Stimulated activated CD4-positive, alpha-beta T cell treated with anti-CD3 and anti-CD28 coated beads, Interleukin-2, amount 100 ng/mL, for 4 hours (primary cell): ENCODE measurements at places on chromosomes 16 and 17.

DNA sequence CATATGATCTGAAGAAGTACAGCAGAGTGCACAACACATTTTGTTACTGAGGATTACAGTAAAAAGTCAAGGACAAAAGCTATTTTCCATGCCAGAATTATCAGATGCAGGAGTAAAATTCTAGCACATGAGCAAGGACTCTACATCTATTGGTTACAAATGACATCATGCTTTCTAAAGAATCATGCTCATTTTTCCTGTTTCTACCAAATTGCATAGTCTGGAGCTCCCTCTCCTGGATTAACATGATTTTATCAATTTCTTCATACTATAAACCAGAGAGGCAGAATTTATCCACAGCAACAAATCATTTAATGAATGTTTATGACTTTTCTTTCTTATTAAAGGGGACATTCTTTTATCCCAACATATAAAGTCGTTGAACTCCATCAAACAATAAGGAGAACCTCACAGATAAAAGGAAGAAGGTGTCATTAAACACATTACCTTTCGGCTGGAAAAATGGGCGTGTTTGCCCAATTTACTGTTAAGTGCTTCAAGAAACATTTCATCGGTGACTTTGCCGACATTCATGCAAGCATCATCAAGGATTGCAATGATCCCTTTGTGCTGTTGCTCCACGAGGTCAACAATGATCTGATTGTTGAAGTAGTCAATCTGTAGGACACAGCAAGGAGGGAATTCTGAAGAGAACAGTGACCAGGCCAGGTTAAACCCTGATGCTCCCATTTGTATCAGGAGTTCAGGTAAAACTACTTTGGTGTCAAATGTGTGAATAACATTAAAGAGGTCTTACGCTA is 121.7 kb downstream of the MYO1D start:
- no peak for DNase-seq

DNA sequence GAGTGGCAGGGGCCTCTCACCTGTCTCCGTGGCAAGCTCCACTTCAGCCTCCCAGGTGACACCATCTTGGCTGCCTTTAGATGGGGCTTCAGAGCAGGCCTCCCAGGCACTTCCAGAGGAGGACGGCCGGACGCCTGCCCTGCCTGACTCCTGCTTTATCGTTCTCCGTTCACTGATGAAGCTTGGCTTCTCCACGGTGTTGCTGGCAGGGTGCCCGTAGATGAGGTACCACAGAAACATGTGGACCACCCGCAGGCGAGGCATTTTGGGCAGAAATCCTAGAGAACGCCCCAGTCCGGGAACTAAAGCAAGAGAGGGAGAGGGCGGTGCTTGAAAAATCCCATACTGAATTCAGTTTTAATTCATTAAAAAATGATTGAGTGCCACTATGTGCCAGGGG is 54.5 kb downstream of the GTF3C1 start:
- no peak for DNase-seq

- DNase-seq, result no peak
Observed at GRCh38 chr17:3679531-3680126, 11.0 kb downstream of the EMC6 start.

- DNase-seq, result no peak
Observed at GRCh38 chr17:62981933-62982332, 15.9 kb downstream of the TANC2 start.

DNA sequence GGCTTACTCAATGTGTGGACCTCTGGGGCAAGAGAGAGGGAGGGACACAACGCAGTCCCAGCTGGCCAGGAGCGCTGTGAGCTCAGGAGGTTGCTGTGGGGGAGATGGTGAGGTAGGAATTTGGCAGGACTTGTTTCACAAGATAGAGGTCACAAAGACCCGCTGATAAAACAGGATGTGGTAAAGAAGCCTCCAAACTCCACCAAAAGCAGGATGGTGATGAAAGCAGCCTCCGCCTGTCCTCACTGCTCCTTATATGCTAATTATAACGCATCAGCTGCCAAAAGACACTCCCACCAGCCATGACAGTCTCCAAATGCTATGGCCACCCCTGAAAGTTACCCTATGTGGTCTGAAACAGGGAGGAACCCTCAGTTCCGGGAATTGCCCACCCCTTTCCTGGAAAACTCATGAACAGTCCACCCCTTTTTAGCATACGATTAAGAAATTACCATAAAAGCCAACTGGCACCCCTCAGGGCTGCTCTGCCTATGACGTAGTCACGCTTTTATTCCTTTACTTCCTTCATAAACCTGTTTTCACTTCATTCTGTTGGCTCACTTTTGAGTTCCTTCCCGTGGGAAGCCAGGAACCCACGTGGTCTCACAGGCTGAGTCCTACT is 5.3 kb upstream of the EIF4A3 start:
- DNase-seq, result no peak

- DNase-seq, result peak; percentile 74
Observed at GRCh38 chr17:42659079-42659931, at the start of gene TUBG2. Gene TUBG2 (plus strand): TSS chr17:42659284. CDS start chr17:42659504, 220 bp downstream.

DNA sequence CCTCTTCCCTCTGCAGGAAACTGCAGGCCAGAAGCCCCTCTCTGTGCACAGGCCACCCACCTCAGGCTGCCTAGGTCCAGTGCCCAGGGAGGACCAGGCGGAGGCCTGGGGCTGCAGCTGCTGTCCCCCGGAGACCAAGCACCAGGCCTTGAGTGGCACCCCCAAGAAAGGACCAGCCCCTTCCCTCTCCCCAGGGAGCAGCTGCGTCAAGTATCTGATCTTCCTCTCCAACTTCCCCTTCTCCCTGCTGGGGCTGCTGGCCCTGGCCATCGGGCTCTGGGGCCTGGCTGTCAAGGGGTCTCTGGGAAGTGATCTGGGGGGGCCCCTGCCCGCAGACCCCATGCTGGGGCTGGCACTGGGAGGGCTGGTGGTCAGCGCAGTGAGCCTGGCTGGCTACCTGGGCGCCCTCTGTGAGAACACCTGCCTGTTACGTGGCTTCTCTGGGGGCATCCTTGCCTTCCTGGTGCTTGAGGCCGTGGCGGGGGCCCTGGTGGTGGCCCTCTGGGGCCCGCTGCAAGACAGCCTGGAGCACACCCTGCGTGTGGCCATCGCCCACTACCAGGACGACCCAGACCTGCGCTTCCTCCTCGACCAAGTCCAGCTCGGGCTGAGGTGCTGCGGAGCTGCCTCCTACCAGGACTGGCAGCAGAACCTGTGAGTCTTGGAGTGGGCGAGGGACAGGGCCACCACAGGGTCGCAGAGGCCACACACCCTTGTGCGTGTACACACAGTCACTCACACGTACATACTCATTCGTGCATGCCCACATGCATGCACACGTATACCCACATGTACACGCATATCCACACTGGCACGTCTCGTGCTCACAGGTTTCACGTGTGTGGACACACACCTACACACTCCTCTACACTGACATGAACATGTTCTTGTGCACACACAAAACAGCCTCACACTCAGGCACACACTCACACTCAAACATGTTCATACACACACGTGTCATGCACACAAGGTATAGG is 8.3 kb downstream of the TSPAN10 start:
- no peak for DNase-seq

GRCh38 chr16:8632675-8633182 is 11.2 kb downstream of the METTL22 start:
- DNase-seq, result no peak

DNA sequence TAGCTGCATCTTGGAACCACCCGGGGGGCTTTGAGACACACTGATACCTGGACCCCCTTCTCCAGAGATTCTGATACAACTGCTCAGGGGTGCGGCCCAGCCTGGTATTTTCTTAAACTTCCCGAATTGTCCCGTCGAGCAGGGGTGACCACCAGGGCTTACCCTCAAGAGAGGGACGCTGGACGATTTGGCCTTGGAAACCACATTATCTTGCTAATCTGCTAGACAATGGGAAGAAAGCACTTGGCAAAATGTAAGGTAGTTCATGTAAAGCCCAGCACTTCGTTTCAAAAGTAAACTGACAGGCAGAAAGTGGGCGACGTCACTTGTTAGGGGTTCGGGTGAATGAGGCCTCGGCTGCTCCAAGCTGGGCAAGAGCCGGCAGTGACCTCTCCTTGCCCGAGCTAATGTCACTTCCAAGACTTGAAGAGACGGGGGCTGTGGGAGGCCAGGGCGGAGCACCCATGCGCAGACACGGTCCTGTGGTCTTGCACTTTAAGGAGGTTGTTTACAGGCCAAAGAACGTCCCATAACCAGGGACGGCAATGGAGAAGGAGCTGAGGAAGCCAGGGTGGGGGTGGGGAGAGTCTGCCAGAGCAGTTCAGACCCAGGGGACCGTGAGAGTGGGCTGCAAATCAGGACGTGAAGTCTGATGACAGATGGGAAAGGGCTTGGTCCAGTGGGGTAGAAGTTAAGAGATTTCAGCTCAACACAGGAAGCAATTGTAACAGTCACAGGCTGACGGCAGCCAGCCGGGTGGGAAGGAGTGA is 152.7 kb upstream of the GSE1 start:
- DNase-seq, result no peak

DNA sequence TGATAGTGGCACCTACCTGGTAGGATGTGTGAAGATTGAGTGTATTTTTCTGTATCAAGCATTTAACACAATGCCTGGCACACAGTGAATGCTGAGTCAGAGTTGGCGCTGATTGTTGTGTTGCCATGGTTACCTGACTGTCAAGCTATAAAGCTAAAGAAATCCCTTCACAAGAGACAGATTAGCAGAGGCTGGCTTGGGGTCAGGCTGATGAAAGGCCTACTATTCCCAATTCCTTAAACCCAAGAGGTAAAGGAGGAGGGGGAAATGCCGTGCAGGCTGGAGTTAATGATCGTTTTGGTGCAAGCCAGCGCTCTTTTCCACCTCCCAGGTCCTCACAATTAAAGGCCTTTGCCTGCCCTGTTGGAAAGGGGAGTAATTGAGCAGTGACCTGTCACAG is 5.9 kb downstream of the CLEC19A start:
- no peak for DNase-seq

GRCh38 chr17:19295473-19296135 is 58.4 kb downstream of the EPN2 start:
- no peak for DNase-seq
